ENCODE measurements at places on chromosomes 13 and 19.
A peak's percentile ranks its signal among the peaks of the same experiment; 100 is the strongest.

GRCh38 chr13:47332149-47332548, 435.3 kb upstream of the HTR2A start:
- no peak for DNase-seq

- DNase-seq = no peak
Measured at GRCh38 chr13:98717256-98717655, 35.2 kb downstream of the SLC15A1 start.

DNA sequence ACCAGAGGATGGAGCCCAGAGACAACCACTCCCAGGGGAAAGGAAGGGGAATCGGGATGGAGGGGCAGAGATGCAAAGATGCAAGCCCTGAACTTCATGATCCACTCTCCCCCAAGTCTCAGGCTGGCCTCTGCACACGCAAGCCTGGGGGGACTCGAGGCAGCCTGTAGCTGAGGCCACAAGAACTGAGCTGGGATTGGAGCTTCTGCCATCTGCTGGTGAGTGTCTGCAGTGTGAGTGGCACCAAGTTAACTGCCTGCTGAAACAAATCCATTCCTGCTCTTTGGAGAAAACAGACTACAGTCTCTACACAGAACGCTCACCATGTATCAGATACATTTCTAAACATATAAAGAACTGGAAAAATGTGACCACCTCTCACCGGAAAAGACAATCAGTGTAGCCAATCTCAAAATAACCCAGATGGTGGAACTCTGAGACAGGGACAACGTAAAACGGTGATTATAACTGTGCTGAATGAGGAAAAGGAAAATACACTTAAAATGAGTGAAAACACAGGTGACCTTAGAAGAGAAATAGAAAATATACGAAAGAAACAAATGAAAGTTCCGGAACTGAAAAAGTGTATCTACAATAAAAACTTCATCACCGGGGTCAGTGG, 62.1 kb downstream of the KLF2 start:
- peak; percentile 59 for DNase-seq

DNA sequence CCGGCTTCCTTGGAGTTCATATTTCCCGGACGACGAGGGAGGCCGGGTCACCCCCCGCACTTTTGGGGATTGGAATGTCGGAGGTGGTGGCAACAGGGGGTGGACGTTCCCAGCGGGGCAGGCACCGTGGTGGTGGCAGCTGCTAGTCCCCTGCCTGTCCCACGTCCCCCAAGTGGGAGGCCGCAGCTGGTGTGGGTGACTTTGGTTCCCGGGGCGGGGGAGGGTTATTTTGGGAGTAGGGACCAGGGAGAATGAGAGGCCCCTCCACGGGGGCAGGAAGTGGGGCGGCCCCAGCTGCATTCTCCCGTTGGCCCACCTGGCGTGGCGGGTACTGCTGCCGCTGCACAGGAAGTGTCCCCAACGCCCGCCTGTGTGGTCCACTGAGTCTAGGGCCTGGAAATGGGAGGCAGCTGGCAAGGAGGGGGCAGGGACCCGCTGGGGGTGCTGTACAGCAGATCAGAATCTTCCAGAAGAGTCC, 11.1 kb upstream of the PLIN3 start:
- DNase-seq = peak; percentile 35

- no peak for DNase-seq
Measured at GRCh38 chr13:95181586-95181985, 119.7 kb downstream of the ABCC4 start.

DNA sequence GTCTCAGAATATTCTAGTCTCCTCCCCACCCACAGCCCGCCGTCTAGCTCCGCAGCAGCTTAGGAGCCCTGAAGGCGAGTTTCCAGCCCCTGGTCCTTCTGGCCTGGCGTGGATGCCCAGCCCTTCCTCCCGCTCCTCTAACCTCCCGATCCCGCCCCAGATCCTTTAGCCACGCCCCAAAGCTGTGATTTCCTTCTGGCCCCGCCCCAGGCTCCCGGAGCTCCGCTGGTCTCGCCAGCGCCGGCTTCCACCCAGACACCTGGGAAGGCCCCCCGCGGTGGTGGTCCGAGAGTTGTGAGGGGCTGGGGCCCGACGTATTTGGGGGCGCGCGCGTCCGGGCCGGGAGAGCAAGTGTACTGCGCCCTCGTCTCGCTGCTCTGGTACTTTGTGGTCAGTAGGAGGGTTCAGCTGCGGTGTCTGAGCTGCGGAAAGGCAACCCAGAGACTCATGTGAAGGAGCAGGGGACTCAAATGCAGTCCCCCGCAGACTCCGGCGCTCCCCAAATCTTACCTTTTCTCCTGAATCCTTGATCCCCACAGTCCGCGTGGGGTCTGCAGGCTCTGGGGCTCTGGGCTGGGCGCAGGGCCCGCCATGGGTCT, at the start of gene CGB7:
TSS of gene CGB7 (minus strand) at position 114 of the 599 bp plus-strand sequence. CDS start 2,374 bp downstream, outside the sequence.
- peak; percentile 71 for DNase-seq

DNA sequence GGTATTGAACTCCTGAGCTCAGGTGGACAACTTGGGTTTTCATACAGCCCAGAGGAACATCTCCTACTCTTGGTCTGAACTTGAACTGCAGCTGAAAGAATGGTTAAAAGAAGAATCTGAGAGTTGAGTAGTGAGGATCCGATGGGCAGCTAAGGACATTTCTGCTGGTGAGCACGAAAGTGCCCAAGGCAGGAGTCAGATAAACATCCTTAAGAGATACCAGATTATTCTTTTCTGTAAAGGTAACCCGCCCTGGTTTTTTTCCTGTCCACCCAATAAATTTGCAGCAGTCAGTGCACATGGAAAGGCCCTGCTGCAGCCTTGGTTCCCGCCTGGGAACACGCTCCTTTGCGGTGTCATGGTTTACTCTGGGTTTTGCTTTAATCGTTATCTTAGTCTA, 78.4 kb upstream of the ARHGEF7 start:
- DNase-seq = no peak

Data from activated T-cell treated with anti-CD3 and anti-CD28 coated beads, Interleukin-2, amount 50 U/mL, for 48 hours (primary cell).